Activated T-helper 17 cell treated with anti-CD3 and anti-CD28 coated beads, Interleukin-2, amount 50 U/mL, for 72 hours (primary cell): ENCODE measurements at places on chromosomes 6 and 20. TPM values are rescaled to one million over a fixed set of nuclear protein-coding genes. Genes with fewer than 3 reads are reported as not detected.

Gene SALL4
- 0.50 TPM for total RNA-seq

Gene SNX21
- total RNA-seq, result 2.6 TPM

Gene THBD
- not detected for total RNA-seq

Gene DDR1
- 19.5 TPM for total RNA-seq

Gene PLN
- 0.52 TPM for total RNA-seq

Gene MTO1
- 46.8 TPM for total RNA-seq

GRCh38 chr6:21773576-21773968, 180.0 kb downstream of the SOX4 start:
- ATAC-seq, result no peak

DNA sequence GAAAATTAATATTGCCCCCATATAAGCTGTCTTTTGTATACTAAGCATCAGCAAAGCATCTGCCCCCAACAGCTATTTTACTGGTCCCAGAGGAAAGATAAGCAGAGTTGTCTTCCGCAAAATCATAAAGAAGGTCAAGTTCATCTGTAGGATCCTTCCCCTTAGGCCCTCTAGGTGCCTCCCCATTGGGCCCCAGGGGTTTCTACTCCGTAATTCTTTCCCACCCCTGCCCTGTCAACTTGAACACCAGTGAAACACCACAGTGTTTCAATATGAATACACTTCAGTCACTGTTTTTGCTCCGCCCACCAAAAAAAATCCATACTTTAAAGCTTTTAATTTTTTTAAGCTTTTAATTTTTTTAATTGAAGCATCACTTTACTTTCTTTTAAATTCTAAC, 159.2 kb downstream of the ATXN1 start:
- ATAC-seq, result peak; percentile 100

GRCh38 chr6:18211338-18211737, 53.0 kb downstream of the DEK start:
- ATAC-seq, result peak; percentile 91

DNA sequence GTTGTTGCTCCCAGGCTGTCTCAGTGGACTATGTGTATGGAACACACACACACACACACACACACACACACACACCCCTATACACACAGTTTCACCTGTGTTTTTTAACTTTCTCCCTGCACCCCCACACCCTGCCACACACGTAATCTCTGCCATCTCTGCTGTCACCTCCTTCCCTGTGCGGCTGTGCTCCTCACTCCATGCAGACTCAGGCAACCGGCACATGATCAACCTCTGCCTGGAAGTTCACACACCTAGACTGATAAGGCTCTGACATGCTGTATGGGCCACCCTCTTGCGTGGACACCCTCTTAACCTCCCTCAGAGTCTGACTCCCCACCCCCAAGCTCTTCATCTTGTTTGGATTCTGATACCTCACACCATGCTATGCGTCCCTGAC, 152.3 kb upstream of the THEMIS start:
- ATAC-seq, result no peak

GRCh38 chr20:29430531-29430930, 1826.9 kb upstream of the DEFB115 start:
- no peak for ATAC-seq

DNA sequence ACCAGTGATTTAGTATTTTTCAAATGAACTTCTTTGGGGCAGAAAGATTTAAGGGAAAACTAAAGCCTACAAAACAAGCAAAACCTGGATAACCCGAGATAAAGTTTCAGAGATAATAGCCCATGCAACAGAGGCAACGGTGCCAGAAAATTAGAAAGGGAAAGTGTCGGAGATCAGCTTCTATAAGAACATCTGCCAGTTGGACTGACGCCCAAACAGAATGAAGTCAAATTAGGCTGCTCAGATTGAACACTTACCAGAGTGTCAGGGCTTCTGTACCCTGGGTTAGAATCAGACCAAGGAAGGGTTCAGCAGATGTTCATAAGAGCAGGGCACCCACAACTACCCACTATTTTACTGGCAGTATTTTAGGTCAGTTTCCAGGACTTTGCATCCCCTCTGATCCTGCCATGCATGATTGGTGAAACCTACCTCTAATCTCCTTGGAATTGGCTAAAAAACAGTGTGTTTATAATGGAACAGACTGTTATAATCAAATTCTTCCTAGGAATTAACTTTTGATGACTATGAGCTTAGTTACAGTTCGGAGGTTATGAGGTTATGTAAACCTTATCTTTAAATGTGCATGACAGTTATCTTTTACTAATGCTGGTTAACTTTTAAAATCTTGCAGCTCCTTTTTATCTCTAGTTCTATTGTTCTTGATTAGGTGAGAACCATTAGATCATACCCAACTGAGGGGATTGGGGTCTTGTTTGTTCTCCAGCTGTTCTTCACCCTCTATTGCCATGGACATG, 13.1 kb downstream of the BMP2 start:
- no peak for ATAC-seq

DNA sequence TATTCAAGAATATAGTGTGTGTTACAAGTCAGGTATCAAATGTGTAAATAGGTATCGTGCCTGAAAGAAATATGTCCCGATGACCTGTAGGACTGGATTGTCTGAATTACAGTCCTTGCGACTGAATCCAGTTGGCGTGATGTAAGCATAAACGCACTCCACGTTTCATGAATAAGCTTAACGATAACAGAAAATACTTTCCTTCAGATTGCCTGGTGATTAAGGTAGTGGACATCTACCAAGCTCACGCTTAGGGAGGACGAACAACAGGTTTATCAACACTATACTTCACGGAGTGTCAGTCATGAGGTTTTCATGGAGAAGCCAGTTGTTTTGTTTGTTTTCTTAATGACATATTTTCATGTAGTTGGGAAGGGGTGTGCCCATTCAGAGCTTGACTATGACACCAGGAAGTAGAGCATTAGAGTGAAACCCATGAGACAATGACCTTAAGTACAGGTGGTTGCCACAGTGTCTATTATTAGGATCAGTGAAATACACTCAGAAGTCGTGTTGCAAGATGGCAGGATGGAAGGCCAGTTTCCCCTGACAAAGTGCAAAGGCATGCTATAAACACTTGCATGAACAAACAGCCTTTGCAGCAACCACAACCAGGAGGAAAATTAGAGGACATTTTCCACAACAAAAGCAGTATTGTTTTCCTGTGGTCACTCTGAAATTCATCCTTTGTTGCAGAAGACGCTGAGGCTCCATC, 305.8 kb upstream of the PRDM1 start:
- ATAC-seq, result no peak

DNA sequence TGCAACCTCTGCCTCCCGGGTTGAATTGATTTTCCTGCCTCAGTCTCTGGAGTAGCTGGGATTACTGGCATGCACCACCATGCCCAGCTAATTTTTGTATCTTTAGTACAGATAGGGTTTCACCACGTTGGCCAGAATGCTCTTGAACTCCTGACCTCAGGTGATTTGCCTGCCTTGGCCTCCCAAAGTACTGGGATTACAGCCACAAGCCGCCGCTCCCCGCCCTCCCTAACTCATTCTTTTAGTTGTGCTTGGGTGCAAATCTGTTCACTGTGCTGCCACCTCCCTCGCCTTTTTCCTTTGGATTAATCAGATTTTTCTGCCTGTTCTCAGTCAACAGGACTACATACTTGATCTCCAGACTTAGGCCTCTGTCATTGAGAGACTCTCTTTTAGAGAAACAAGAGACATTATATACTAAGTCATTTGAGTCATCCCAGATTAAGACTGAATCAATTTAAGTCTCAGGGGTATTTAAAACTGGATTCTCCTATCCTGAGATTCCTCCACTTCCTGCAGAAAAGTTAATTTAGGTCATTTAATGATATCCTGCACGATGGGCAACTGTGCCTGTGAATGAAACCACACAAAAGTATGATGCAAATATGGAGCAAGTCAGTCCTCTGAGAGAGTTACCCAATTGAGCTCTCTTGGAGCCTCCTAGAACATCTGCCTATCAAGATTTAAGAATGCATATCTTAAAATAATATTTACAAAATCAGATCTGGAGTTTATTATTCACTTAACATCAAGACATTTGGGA, 136.1 kb upstream of the THEMIS start:
- no peak for ATAC-seq

DNA sequence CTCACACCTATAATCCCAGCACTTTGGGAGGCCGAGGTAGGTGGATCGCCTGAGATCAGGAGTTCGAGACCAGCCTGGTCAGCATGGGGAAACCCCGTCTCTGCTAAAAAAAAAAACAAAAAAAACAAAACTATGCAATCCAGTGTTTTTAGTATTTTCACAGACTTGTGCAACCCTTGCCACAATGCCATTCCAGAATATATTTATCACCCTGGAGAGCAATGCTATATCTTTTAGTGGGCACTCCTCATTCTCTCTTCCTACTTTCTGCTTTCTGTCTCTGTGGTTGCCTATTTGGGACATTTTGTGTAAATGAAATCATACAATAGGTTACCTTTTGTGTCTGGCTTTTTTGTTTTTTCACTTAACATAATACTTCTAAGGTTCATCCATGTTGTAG, 39.1 kb upstream of the MROH8 start:
- no peak for ATAC-seq

GRCh38 chr6:11803591-11803971, 25.0 kb upstream of the ADTRP start:
- ATAC-seq, result no peak

DNA sequence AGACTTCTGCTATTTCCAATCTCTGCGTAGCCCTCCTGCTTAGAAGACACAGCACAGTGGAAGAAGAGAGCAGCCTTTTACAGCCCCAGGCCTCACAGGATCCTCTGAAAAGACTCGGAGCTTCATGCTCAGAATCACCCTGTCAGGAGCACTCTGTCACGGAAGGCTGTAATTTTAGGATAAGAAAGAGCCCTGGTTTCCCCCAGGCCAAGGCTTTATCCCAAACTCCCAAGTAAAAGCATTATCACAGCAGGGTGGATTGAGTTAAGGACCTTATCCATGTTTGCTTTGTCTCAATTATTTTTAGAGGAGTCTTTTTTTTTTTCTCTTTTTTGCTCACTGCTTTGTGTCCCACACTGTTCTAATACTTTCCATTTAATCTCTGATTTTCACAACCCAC, 39.2 kb downstream of the ANKS1A start:
- ATAC-seq, result no peak

- ATAC-seq, result no peak
These were observed 8.0 kb upstream of the CST9 start for GRCh38 chr20:23613676-23614075.

- ATAC-seq, result no peak
These were observed 341.7 kb downstream of the PRL start for GRCh38 chr6:21955053-21955595.

- ATAC-seq, result no peak
These were observed 42.1 kb downstream of the ADGRG6 start for GRCh38 chr6:142343938-142344337.

GRCh38 chr6:38114976-38115625, 295.6 kb downstream of the ZFAND3 start:
- no peak for ATAC-seq

DNA sequence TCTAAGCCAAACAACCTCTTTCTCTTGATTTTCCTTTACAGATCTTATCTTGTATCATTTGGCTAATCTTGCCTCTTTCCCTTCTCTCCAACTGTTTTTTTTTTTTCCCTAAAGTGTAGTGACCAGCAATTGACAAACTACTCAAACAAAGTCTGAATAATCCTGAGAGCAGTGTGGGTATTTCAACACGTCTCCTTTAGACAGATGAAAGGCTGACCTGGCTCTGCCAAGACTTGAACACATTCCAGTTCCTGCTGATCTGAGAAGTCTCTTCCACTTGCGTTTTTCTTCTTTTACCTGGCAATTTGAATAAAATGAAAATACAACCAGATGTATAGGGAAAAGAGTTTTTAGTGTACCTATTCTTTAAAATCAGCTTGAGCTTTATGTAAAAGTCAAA, 168.4 kb downstream of the GJA10 start:
- no peak for ATAC-seq

DNA sequence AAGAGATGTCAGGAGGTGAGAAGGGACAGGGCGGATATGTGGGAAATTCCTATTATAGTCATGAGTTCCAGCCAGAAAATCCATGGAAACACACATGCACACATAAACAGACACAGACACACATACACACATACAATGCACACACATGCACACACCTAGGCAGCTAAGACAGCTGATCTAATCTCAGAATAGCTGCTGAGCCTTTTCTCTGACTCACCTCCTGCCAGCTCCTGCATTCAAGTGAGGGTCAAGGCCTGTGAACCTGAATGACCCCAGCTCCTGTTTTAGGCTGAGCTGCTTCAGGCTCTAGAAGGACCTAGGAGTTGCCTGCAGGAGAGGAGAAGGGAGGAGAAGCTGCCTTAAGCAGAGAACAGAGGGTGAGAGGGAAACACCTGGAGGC, 21.6 kb upstream of the RAET1L start:
- no peak for ATAC-seq

DNA sequence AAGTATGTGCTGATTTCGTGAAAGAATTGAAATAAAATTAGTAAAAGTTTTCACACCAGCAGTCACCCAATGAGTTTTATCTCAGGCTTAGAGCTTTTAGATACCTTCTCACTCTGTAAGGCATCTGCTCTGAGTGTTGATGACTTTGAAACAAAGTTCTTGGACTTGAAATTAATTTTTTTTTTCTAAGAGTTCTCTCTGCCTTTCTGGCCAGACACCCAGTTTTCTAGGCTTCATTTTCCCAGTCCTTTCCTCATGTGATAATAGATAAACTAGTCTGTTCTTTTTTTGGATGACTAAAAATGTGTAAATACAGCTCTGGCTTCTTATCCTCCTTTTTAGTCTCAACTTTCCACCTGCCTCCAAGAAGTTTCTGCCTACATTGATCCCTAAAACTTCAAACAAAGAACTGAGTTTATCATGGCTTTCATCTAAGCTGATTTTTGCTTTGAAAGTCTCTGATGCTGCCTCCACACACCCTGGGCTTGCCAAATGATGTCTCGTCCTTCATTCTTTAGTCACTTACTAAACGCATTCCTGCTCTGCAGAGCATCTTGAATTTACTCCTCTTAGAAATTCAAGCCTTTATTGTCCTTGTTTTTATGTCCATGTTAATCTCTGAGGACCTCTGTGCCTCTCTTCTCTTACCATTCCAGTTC, 32.7 kb downstream of the SLX4IP start:
- no peak for ATAC-seq

DNA sequence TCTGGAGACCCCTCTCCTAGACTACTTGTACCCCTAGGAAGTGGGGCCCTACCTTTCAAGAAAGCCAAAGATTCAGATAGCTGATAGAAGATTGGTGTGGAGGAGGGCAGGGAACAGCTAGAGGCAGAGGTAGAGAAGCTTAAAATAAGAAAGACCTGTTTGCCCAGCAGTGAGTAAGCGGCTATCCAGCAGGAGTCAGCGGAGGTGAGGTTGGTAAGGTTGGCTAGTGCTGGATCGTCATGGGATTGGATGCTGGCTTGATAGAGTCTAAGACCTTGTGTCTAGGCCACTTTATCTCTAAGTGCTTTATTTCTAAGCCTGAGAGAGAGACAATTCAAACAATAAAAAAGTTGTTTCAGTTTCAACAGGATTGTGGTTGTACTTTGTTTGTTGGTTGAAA, 19.1 kb downstream of the ANKS1A start:
- ATAC-seq, result no peak
